Sciatic nerve (tissue), 2 donors: ENCODE measurements at places on chromosomes 5 and 9. TPM values are rescaled to one million over a fixed set of nuclear protein-coding genes. Genes with fewer than 3 reads are reported as not detected.
A peak's percentile ranks its signal among the peaks of the same experiment; 100 is the strongest.

The PHF24 gene
- 0.45 TPM for total RNA-seq

- no peak for DNase-seq
Observed at GRCh38 chr9:95116808-95117204, 200.7 kb downstream of the FANCC start.

The CDH12 gene
- total RNA-seq = not detected

- DNase-seq = no peak
Observed at GRCh38 chr9:86974421-86974820, 27.1 kb upstream of the GAS1 start.

The GPR151 gene
- not detected for total RNA-seq

- peak; percentile 91 for DNase-seq
Observed at GRCh38 chr9:88388203-88388885, at the start of gene SPIN1. Gene SPIN1 (plus strand): TSS chr9:88388444. CDS start chr9:88426540, 38,096 bp downstream.

DNA sequence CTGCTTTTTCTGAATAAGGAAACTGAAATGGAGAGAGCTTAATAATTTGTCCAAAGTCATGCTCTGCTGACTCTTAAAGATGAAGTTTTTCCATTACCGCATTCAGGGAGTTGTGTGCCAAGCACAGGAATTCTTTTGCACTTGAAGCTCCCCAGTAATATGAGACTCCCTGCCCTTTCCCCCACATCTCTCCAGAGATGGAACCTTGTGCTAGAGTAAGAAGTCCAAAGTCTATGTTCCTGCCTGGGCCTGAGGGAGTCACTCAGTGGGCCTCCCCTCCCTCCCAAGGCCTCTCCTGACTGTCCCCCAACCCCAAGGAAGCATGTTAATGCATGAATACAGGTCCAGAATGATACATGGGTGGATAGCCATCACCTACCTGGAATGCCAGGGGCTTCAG, 173.3 kb upstream of the SEMA6A start:
- no peak for DNase-seq

GRCh38 chr5:140605879-140606278, 27.1 kb downstream of the CD14 start:
- DNase-seq = no peak

The PCSK5 gene
- total RNA-seq = 18.8 TPM

GRCh38 chr9:113651896-113652295, 188.4 kb downstream of the RGS3 start:
- peak; percentile 36 for DNase-seq

GRCh38 chr9:99825172-99826046, 3.7 kb downstream of the NR4A3 start:
- no peak for DNase-seq

DNA sequence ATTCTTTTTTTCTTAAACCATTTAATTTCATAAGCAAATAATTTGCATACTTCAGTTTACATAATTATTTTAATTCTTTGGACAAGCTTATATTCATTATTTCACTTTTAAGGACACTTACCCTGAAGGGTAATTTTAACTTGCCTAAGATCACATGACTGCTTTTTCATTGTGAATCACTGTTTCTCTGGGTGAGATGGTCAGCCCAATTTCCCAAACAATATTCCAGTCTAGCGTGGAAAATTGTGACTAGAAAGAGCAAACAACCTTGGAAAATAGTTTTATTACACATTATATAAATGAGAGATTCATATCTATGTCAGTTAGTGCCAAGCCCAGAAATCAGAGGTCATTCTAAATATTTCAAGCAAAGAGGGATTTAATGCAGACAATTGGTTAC, 21.4 kb upstream of the JAKMIP2 start:
- DNase-seq = no peak

- DNase-seq = no peak
Observed at GRCh38 chr5:104859437-104859836, 1296.8 kb upstream of the NUDT12 start.

DNA sequence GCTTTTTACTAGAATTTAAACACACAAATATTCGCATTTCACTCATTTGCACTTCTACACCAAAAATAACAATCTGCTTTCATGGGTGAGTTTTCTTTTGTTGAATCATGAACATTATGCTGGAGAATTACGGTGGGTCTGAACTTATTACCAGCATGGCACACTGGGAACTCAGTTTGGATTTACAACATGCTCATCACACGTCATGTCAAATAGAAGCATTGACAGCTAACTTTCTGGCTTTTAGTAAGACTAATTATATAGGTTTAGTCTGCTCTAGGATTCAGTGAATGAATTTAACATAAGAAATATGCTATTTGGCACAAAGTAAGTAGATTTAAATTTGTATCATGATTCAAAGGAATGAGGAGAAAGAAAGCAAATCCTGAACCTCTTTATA, 290.4 kb downstream of the TMEM167A start:
- DNase-seq = no peak

The OTULINL gene
- 15.6 TPM for total RNA-seq

DNA sequence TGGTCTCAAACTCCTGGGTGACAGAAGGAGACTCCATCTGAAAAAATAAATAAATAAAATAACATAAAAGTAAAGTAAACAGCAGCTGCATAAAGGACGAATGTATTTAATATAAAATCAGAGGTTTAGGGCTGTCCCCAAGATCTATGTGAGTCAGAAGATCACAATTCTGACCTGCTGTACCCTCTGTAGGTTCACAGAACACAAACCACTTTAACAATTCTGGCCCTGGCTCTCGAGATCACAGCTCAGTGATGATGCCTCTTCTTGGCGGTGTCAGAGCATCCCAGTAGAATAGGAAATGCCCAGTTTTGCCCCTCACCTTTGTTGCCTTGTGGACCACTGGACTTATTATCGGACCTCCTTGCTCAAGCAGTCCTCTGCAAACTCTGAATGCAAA, 380.9 kb downstream of the TLE1 start:
- no peak for DNase-seq

- peak; percentile 66 for DNase-seq
Observed at GRCh38 chr5:159819591-159820411, 96.5 kb upstream of the ADRA1B start.

DNA sequence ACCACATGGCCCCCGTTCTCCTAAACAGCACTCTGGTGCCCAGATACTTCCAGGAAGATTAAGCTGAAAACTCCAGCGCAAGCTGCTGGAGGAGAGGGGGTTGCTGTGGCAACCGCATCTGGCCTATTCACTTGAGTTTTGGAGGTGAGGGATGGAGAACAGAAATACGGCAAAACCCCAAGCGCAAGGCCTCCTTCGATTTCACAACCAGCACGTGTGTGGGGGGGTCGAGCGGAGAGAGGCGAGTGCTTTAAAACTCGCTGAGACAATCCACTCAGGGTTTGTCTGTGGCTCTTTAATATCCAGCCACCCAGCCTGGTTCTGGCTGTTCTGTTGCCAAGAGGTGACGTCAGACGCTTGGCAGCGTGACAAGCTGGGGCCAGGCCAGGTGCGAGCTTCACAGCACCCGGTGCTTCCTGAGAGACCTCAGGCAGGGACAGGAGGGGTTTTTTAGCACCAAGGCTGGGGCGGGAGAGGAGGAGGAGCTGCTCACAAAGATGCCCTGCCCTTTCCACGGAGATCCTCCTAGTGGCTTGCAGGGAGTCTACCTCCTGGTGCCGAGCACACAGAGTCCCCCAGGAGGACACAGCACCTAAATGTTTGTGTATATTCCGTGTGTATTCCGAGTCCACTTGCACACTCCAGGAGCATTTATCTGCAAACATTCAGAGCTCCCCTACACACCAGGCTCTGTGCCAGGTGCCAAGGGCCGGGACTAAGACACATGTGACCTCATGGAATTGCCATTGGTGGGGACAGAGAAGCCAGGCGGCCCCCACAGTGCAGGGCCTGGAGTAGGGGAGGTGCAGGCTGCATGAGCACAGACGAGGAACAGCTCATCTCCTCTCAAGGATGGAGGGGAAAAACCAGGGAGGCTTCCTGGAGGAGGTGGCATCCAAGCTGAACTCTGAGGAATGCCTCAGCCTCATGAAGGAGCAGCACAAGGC, 194.6 kb downstream of the OLFM1 start:
- peak; percentile 69 for DNase-seq

DNA sequence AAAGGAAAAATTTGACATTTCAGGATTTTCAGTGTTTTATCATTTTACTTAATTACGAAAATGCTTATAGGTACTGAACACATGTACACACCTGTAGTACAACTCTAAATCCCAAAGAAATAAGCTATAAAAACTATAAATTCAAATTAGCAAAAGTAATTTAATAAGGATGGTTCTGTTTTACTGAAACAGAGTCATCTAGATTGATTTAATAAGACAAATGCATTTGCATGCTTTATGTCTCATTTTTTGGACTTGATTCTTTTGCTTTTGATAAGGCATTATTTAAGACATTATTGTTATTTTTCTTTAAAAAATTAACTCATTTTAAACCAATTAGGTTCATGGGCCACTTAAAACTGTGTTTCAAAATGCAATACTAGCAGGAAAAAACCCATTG, 201.2 kb downstream of the PIK3R1 start:
- DNase-seq = no peak

The FGD3 gene
- 11.1 TPM for total RNA-seq

- DNase-seq = no peak
Observed at GRCh38 chr5:157713830-157714595, 17.2 kb upstream of the THG1L start.
